ENCODE measurements at places on chromosomes 5 and 9.

DNA sequence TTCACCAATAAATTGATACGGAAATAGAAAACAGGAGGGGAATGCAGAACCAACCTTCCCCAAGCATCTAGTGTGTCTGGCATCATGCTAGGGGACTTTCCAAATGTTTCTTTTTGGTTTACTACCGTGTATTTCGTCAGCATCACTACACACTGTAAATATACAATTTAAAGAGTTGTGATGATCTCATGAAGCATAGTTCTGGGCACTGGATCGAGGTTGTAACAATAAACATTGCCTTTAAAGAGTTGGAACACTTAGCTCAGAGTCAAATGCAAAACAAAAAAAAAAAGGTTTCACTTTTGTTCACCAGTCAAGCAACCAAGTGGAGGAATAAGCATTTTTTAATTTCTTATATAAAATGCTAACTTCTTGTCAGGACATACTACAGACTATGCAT is 2.9 kb upstream of the SCAI start:
- peak; percentile 22 for DNase-seq

DNA sequence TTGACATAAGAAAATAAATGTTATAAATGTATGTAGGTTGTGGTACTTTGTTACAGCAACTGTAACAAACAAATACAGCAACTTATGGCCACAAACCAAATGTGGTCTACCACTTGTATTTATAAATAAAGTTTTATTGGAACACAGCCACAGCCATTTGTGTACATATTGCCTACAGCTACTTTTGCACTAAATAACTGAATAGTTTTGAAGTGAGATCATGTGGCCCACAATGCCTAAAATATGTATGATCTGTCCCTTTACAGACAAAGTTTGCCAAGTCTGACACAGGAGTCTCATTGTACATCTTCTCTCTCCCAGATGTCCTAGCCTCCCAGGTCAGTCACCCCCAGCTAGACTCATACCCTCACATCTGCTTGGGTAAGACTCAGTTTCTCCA is 283.6 kb upstream of the PRDM9 start:
- no peak for DNase-seq

DNA sequence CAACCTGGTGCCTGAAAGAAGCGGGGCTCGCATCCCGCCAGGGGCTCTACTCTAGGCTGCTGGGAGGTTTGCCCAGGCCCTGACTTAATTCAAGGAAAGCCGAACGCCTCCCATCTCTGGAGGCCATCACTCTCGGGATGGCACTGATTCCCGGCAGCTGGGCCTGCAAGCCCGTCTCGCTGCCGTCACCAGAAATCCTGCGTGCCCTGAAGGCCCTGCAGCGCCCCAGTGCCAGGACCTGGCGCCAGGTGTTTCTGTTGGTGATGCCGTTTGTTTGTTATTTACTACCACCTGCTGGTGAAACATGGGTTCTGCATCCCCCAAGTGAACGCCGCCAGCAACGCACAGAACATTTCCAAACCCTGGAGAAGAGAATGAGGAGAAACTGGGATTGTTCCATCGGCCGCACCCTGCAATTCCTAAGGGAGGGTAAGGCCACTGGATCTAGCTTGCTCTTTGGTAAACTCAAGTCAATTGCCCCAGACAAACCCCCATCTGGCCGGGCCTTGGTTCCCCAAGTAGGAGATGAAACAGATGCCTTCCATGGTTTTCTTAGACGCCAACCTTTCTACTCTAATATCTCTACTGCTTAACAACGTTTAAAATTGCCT is 77.9 kb downstream of the AK8 start:
- DNase-seq: peak; percentile 54

DNA sequence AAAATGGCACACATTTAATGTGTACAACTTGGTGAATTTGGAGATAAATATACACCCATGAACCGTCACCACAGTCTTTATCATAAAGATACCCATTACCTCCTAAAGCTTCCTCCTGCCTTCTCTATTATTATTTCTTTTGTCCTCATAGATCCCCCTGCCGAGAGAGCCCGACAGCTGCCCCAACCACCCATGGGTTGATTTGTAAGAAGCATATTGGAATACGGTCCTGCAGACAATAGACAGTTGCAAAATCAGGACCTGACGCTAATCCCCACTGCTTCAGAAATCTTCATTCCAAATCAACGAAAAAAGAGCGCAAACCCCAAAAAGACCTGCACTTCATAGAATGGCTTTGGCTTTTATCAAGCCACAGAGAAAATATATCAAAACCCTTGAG is 697.5 kb downstream of the SEMA5A start:
- no peak for DNase-seq

- DNase-seq: no peak
Measured at GRCh38 chr9:23926368-23926767, 100.3 kb upstream of the ELAVL2 start.

DNA sequence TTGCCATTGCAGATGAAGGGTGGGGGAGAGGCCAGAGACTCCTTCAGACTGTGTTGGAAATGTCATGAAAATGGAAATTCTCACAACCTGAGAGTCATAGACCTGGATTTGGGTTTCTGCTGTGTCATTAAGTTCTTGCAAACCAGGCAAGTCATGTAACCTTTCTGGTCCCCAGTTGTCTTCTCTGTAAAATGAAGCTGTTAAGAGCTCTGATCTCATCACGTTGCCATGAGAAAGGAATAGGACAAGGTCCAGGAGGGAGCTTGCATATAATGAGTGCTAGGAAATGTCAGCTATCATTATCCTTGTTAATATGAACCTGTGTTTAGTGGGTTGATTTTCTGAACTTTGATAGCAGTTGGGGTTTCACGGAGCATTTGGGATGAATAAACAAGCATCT is 59.1 kb downstream of the FGF1 start:
- no peak for DNase-seq

DNA sequence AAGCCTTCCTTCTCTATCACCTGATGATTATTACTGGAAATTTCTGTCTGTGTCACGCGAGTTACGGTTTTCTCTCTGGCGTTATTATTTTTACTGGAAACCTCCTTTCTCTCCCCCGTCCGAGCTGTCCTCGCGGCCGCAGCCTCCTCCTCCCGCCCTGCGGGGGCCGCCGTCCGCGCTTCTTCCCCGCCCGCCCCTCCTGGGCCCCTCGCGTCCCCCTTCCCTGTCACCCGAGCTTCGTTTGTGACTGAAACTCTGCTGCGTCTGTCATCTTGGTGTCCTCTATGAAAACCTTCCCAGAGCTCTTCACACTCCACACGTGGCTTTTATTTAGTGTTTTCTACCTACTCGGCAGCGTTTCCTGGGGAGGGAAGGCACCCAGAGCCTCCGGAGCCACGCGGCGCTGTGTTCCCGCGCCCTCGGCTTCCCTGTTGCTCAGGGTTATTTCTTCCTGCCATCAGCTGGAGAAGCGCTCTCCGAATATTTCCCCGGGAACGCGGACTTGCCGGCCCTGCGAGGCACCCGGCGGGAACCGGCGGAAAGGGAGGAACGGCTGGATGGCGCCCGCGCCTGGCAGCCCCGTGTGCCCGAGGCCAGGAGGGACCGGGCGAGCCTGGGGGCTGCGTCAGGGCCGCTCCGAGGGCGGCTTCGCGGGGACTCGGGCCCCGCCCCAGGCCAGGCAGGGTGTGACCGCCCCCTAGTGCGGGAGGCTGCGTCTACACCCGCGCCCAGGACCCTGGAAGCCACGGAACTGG is 33.9 kb downstream of the TRIP13 start:
- DNase-seq: no peak

DNA sequence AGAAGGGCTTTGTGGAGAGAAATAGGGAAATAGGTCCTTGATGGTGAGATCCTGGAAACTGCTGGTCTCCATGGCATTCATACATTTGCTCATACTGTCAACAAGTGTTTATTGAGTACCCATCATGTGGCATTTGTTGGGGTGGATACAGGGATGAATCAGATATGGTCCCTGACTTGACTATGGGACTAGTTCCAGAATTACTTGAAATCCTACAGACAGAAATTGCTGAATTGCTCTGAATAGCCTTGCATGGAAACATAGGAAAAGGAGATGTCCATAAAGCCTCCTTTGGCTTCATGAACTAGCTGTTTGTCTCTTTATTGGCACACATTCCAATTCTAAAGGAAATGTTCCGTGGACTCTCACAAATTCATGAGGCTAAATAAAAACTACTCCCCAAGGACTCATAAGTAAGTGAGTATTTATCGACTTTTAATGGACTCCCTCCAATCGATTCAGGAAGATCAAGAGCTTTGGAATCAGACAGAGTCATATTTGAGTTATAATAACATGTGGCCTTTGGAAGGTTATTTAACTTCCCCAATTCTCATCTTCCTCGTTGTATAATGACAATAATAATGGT is 122.4 kb upstream of the C6 start:
- DNase-seq: no peak

DNA sequence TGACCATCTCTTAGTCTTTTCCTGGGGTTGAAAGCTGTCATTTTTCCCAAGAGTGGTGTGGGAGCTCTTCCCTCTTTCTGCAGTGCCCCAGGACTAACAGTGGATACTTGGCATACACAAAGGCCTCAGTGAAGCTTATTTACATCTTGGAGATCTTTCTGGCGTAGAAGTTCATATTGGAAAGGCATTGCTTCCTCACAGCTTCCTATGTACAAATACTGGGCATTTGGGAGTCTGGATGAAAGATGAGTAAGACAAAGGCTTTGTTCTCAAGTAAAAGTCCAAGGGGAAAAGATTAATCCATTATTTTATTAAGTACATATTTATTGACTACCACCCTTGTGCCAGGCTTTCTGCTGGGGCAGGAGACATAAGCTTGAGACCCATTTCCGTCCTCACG is 22.0 kb downstream of the MAP3K1 start:
- no peak for DNase-seq

DNA sequence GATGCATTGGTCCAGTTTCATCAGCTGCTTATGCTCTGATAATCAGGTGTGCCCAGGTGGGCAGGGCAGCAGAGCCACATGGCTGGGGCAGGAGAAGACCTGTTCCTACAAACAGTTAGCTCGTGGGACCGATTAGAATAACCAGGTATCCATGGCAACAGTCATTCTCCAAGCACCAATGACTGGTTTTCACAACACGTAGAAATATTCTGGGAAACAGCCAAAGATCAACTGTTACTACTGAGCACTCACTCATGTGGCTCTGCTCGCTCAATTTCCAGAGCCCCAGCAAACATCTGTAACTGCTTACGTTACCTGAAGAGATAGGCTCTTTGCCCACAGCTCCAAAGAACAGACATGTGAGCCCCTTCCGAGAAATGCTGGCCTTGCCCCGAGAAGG is 302.0 kb downstream of the AGTPBP1 start:
- no peak for DNase-seq

DNA sequence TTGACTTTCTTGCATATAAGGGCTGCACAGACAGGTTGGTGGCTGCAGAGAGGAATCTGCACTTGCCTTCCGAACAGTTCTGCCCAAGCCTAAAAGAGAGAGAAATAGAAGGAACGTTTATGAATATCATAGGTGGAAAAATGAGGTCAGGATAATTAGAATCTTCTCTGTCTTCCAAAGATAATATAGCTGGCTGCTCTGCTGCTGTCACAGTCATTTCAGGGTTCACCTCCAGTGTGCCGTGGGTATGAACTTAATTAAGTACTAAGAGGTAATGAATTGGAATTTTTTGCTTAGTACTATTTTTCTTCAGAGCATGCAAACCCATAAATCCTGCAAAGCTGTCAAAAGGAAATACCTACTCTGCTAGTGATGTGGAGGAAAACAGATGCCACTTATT is 82.2 kb downstream of the PRDM6 start:
- DNase-seq: no peak

- DNase-seq: peak; percentile 81
Measured at GRCh38 chr5:122701640-122702523, 73.0 kb upstream of the SNX2 start.

DNA sequence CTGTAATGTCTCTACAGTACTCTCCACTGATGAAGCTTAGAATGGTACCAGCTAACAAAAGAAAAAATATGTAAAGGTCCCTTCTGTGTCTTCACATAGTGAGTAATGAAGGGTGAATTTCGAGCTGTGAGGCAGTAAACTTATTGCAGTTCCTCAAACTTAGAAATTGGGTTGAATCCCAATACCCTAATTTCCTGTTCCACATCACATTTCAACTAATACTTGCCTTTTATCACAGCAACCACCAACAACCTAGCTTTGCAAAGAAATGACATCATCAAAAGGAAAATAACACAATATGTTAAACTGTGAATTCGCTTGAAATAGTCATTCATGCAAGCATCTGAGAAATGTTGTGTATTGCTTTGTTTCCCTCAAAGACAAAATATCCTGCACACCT is 9.4 kb upstream of the TNFAIP8 start:
- no peak for DNase-seq

DNA sequence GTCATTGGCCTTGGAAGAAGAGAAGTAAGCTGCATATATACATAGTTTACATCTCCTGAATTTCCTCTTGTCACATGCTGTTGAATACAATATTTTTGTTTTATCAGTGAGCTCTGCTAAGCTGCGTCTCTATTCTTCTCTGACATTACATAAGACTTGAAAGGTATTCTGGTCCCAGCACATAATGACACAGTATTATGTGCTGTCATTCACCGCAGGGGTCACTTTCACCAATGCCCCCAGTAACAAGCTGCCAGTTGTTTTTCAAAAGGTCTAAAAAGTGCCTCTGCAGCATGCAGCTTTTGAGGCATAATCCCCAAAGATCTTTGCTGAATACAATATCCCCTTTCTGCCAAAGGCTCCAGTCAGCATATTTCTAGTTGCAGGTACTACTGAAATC is 349.0 kb upstream of the FAM174A start:
- no peak for DNase-seq

GRCh38 chr5:97004423-97005060 is 68.7 kb downstream of the LNPEP start:
- DNase-seq: no peak

GRCh38 chr5:97495301-97495700 is 312.3 kb upstream of the RIOK2 start:
- no peak for DNase-seq

DNA sequence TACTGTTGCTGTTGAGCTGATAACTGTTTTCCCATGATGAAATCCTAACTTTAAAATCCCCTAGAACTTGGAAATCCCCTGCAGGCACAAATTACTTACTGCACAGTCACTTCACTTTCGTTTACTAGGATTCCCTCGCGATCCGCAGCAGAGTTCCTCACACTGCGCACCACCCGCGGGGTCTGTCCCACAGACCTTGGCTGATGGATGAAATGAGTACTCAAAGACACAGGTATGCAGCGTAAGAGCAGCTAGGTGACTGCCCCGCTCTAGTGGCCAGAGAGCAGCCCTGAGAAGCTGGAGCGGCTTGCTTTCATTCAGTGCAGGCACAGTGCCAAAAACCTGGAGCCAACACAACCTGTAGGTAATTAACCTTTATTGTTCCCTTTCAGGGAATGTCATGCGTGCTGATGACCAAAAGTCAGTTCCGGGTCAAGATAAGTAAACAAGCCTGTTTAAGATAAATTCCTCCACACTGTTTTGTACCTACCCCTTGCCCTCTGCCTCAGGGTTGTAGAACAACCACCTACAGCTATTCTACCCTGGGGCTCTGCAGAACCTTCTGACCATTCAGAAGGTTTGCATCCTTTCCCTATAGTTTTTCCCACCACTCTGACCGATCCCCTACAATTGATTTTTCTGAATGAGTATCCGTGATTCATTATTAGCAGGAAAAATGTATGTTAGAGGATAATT is 191.2 kb downstream of the CDH9 start:
- no peak for DNase-seq

- no peak for DNase-seq
Measured at GRCh38 chr5:8884029-8884428, 661.8 kb downstream of the SEMA5A start.

- no peak for DNase-seq
Measured at GRCh38 chr5:4984461-4984860, 155.7 kb upstream of the ADAMTS16 start.

- no peak for DNase-seq
Measured at GRCh38 chr5:74647096-74647495, 6.6 kb upstream of the ENC1 start.

- no peak for DNase-seq
Measured at GRCh38 chr9:127763918-127764384, 14.5 kb downstream of the SH2D3C start.
